ENCODE measurements at places on chromosomes 5 and 9.

GRCh38 chr9:127680846-127681245, 25.9 kb upstream of the CFAP157 start:
- DNase-seq = no peak

GRCh38 chr9:7507566-7508270, 291.9 kb downstream of the DMAC1 start:
- no peak for DNase-seq

GRCh38 chr5:60312098-60312497, 387.9 kb downstream of the DEPDC1B start:
- no peak for DNase-seq

- no peak for DNase-seq
These were observed 30.4 kb upstream of the MTMR12 start for GRCh38 chr5:32343058-32343672.

GRCh38 chr5:113000466-113000865, 23.9 kb downstream of the DCP2 start:
- DNase-seq = no peak

- no peak for DNase-seq
These were observed 15.2 kb downstream of the NUP214 start for GRCh38 chr9:131140550-131140949.

DNA sequence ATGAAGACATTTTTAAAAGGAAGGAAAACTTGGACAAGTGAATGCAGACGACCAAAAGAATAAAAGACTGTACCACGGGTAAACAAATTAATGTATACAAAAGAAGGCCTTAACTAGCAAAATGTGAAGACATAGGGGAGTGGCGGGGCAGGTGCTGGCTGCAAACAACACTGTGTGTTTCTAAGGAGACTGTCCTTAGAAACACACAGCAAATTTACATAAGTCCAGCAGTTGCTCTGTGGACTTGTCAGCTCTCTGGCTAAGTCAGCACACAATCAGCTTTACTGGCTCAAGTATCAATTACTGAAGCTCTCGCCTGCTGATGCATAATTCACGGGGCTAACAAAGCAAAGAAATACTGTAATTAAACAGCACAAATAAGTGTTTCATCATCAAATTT, 24.8 kb downstream of the PTBP3 start:
- DNase-seq = peak; percentile 80

DNA sequence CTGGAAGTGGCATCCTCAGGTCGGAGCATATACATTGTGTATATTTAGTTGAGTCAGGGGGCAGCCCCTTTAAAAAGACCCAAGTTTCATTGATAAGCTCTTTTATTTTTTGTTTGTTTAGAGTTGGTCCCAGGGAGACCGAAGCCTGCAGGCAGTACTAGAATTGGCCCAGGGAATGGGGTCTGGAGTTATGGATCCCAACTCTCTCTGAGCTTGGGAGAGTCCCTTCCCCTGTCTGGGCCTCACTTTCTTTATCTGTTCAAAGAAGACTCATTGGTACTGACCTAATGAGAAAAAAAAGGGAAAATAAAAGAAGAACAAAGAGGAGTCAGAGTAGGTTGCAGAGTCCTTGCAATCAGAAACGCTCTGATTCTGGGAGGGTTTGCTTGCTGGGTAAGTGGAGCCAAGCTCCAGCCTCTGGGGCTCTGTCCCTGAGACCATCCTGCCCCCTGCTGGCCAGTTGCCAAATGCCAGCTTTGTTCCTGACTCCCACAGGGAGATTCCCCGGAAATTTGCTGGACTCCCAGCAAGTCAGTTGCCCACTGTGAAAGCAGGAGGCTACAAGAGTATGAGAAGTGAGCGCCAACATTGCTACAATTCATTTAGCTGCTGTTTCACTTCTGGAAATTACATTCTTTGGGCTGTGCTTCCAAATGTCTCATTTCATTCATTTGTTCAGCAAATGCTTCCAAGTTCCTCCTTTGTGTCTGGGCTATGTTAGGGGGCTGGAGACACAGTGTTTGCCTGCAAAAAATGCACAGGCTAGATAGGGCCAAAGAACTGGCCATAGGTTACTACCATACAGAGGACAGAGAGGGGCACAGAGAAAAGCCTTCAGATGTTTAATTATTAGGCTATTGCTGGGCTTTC, 156.2 kb downstream of the MELK start:
- peak; percentile 75 for DNase-seq

DNA sequence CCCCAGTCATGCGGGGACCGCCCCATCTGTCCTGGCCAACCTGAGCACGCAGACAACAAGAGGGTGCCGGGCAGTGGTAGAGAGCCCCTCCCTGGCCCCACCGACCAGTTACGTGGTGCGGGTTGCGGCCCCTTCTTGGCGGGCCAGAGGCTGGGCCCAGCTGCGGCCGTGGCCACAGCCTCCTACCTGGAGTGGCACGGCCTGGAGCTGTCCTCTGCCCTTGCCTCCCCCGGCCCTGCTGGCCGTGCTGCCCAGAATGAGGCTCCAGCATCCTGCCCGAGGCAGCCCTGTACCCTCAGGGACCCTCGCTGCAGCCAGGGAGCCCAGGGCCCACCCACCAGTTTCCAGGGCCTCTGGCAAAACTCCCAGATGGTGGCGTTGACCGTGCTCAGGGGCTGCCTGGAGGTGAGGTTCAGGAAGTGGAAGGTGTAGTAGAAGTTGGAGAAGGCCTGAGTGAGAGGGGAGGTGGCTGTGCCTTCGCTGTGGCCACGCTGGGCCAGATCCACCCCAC, 5.7 kb downstream of the ENTPD8 start:
- no peak for DNase-seq
